ENCODE measurements at places on chromosomes 3 and 15.

- DNase-seq, result no peak
Measured at GRCh38 chr15:35741881-35742280, 195.9 kb upstream of the DPH6 start.

- DNase-seq, result no peak
Measured at GRCh38 chr3:29263476-29263875, 17.4 kb upstream of the RBMS3 start.

DNA sequence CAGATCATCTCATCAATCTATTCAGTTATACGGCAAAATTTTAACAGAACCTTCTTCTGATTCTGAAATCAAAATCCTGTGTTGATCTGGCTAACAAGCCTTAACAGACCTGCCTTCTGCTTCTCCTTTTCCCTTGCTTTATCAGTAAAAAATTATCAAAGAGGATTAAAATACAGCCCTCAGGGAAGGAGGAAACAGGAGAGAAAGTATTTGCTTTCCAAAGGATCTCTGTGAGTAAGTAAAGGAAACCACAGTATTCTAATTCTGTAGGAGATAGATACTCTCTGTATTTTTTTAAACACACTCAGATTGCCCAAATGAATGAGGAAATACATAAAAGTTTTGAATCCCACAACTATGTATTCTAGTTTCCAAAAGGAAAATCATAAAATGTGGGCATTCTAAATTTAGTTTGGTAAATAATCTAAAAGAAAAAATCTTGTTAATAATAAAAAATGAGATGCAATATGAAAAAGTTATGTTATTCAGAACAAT is 221.8 kb downstream of the ZIC1 start:
- DNase-seq, result no peak

DNA sequence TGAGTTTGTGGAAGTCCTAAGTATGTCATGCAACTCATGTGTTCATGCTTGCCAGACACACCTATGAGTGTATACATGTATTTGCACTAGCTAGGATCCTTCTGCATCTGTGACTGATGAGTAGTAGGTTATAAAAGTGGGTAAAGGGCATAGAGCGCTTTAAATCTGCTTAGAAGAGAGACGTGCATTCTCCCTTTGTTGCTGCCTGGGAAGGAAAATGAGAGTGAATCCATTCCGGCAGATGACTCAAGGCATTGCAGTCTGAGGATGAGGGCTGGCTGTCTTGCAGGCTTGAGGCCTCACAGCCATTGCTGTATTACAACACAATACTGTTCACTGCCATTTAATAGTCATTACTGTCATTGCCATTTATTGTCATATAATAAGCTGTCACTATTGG is 120.8 kb upstream of the UMPS start:
- no peak for DNase-seq

DNA sequence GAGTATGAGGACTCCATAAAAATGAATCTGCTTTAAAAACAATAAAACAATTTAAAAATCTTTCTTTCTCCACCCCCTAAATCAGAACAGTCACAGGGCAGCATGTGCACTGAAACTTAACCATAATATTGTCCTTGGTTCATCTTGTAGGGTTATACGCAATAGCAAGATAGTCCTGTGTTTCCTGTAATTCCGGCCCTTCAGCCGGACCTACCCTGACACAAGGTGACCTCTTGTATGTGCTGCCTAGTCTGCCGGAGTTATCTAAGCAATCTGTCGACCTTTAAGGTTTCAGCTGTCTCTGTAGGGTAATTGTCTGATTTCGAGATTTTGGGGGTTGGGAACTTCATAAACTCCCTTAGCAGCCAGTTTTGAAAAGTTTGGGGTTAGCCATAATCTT is 99.9 kb downstream of the DHX36 start:
- DNase-seq, result no peak

- DNase-seq, result peak; percentile 52
Measured at GRCh38 chr3:129003578-129004112, 2.5 kb downstream of the EFCC1 start.

GRCh38 chr3:186013312-186013711 is 75.5 kb upstream of the TRA2B start:
- DNase-seq, result no peak

- DNase-seq, result no peak
Measured at GRCh38 chr3:12897381-12898289, 56.3 kb upstream of the RPL32 start.

GRCh38 chr15:90790561-90790960 is 73.4 kb downstream of the BLM start:
- DNase-seq, result no peak
